Osteoblast (primary cell): ENCODE measurements at places on chromosomes 5 and 9. TPM values are rescaled to one million over a fixed set of nuclear protein-coding genes. Genes with fewer than 3 reads are reported as not detected.

PCA3 gene
- under 0.01 and 0.36 TPM in 2 replicates for total RNA-seq

DNA sequence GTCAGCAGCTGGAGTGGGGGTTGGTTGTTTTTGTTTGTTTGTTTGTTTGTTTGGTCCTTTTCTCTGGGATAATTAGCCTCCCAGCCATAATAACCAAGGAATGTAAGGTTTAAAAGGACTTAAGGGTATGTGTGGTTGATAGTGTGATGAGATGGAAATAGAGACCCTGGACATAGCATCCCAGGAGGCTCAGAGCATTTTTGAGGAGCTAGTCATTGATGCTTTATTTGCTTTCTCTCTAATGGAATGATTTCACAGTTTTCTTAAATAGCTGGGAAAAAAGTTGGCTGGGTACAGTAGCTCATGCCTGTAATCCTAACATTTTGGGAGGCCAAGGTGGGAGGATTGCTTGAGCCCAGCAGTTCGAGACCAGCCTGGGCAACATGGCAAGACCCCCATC is 45.1 kb downstream of the TTC1 start:
- DNase-seq: no peak

PCSK1 gene
- 0.88 and 1.1 TPM in 2 replicates for total RNA-seq

DNA sequence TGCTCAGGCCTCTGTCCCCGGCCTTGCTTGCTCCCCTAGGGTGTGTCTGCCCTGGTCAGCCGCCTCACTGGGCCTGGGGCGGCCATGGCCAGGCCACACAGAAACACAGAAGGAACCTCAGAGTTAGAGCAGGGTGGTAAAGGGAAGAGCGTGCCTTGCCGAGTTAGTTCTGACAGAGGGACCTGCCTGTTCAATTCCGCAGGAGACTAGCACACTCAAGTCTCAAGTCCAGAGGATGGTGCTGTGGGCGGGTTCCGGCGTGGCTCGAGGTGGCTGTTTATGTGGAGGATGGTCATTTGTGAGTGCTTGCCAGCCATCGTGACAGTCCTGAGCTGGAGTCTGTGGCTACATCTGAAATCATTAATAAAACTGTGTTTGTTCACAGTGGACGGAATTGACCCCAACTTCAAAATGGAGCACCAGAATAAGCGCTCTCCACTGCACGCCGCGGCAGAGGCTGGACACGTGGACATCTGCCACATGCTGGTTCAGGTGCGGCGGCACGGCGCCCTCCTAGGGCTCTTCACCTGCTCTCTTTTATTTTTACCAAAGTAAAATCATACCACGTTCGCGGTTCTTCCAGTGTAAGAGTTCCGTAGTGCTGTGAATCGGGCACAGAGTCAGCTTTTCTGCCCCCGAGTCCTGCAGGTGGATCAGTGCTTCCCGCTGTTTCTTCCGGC is 95.5 kb upstream of the CACNA1B start:
- DNase-seq: peak; percentile 62

GRCh38 chr5:75584641-75585040 is 26.6 kb upstream of the ANKDD1B start:
- no peak for DNase-seq

SHB gene
- 8.8 and 9.4 TPM in 2 replicates for total RNA-seq

SLC34A1 gene
- total RNA-seq: not detected in 2 replicates

DNA sequence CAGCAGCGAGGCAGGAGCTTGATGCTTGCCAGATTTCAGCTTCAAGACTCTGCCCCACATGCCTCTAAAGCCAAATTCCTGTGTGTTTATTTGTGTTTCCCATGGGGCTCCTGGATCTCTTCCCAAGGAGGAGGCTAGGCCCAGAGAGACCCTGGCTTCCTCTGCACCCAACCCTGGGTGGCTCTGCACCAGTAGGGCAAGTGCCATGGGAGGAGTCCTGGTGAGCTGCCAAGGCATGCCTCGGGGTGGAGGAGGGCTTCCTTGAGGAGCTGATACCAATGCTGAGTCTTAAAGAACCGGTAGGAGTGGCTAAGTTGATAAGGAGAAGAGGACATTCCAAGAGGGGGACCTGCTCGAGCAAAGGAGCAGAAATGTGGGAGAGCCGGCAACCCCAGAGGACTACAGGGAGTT is 6.8 kb upstream of the TIFAB start:
- DNase-seq: peak; percentile 88

DNA sequence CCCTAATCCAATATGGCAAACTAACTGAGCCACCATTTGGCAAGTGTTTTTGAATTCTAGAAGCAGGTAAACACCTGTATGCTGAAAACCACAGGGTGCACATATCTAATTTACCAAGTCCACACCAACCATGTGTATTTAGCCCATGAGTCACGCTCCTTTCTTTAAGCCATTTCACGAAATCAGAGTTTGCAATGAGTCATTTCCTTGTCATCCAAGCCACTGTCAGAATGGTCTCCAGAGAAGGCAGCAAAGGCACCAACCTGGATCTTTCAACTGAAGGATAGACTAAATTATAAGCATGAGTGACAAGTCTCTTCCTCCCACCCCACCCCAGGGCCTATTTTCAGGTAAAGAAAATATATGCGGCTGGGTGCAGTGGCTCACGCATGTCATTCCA is 110.0 kb downstream of the PAX5 start:
- peak; percentile 92 for DNase-seq

HBEGF gene
- 1.8 and 2.5 TPM in 2 replicates for total RNA-seq
